ENCODE measurements at places on chromosomes 2 and 18.
A peak's percentile ranks its signal among the peaks of the same experiment; 100 is the strongest.

DNA sequence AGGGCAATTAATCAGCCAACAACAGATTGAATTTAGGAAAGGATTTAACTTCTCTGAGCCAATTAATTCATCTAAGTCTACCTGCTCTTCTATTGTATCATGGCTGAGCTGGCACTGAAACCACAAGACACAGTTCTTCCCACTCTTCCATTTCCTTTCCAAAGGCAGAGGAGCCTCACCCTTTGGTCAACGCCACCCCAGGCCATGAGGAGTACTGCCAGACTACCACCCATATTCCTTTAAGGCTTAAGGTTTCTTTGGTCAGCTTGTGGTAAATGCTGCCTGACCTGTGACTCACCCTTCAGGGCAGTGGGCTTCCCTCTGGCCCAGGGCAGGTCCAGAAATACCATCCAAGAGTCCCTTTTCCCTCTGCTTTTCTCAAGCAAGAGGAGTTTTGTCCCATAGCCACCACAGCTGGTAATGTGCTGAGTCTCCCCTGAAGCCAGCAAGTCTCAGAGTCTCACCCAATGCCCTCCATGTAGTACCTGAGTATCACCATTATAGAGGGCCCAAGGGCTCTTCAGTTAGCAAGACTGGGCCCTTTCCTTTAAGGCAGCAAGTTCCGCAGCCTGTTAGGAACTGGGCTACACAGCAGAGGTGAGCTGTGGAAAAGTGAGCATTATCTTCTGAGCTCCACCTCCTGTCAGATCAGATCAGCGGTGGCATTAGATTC is 900.5 kb upstream of the CRIM1 start:
- no peak for DNase-seq

- peak; percentile 3 for DNase-seq
These were observed 11.6 kb downstream of the TRPM8 start for GRCh38 chr2:233928594-233929351.

DNA sequence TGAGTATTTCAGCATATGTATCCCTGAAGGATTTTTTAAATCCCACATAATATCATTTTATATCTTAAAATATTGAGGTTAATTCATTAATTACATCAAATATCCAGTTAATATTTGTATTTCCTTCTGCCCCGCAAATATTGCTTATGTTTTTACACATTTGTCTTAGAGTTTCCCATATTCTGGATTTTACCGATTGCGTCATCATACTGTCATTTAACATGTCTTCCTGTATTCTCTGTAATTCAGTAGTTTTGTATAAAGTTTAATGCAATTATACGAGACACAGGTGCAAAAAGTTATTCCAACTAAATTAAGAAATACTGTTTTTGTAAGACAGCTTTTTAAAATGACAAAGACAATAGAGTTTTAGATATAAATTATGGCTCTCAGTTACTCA is 33.5 kb upstream of the UBXN4 start:
- DNase-seq, result no peak

DNA sequence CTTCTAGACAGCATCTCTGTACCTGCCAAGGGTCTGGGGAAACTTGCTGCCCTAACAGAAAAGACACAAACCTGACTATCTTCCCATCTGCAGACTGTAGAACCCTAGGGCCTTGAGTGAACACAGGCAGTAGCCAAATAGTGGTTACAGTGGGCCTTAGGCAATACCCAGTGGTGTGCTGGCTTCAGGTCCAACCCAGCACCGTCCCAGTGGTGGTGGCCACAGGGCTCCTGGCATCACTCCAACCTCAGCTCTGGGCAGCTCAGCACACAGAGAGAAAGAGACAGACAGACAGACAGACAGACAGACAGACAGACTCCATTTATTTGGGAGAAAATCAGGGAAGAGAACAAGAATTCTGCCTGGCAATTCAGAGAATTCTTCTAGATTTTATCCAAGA is 29.3 kb upstream of the UPP2 start:
- no peak for DNase-seq

DNA sequence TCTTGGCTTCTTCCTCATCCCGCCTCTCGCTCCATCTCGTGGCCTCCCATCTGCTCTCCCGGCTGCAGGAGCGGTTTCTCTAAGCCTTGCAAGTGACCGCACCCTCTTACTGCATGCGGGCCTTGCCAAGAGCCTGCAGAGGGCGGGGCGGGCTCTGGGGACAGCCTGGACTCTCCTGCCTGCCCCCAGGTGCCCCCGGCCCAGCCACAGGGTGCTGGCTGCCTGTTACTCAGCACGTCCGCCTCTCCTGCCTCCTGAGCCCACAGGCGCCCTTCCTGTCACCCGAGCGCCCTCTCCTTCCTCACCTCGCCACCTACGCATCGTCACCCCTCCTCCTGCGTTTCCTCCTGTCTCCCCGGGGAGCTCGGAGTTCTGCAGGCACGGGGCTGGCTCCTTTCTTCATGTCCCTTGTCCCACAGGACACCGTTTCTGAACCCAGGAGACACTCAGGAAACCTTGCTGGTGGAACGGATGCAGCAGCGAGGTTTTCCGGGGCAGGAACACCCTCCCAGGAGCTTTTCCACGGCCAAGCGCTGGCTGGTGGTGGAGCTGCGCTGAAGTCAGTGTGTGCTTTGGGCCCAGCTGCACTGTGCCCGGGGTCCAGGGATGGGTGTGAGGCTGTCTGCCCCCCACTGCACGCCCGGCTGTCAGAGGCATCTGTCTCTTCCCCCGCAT is 28.5 kb downstream of the HPCAL1 start:
- peak; percentile 80 for DNase-seq

- no peak for DNase-seq
These were observed 56.5 kb upstream of the CWC22 start for GRCh38 chr2:180063494-180064092.

DNA sequence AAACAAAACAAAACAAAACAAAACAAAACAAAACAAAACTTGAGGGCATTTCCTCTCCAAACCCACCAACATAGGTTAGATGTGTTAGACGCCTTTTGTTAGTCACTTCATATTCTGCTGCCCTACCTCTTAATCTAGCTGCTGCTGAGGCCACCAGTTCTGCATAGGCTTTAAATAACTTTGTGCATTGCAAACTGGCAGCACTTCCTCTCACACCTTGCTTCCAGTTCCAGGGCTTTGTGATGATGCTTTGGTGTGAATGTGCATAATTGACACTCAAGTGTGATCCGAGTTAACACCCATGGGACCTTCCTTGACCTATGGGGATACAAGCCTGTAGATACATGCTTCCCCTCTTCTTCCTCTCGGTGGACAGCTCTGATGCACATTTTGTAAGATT is 2.3 kb upstream of the SERPINB11 start:
- no peak for DNase-seq

- peak; percentile 72 for DNase-seq
These were observed 69.2 kb downstream of the TRIP12 start for GRCh38 chr2:229852565-229852964.

GRCh38 chr2:61005736-61006135 is 11.8 kb upstream of the PEX13 start:
- DNase-seq, result no peak

GRCh38 chr2:8076448-8077342 is 605.2 kb upstream of the ID2 start:
- no peak for DNase-seq

GRCh38 chr18:47247416-47248114 is 3.9 kb downstream of the SKOR2 start:
- no peak for DNase-seq

DNA sequence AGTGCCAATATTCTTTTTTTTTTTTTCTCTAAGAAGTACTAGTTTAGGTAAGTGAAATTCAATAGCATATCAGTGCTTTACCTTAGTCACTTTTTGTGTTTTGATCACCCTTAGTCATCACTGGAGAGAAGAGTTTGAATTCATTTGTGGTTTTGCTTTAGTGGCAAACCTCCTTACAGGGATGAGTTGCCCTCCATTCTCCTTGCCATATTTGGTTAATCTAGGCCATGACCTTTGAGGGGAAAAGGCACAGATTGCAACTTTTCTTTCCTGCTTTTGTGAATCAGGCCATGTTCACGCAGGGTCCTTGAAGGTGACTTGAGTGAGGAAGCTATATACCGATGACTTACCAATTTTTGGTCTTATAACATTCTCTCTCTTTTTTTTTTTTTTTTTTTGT is 34.4 kb downstream of the PLEKHA3 start:
- DNase-seq, result no peak

GRCh38 chr2:181780657-181781056 is 100.3 kb upstream of the NEUROD1 start:
- DNase-seq, result no peak

DNA sequence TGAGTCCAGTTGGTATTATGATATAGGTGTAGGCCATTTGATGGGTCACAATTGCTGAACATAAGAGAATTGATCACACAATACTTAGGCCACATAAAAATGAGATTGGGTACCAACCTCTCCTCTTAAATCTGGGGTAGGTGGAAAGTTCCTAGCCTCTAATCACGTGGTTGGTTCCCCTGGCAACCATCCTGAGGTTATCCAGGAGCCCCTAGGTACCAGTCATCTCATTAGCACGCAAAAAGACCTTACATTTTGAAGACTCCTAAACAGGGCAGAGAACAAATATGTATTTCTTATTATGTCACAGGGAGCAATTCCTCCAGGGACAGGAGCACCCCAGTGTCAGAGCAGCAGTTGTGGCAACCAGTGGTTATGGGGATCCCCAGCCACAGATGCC is 12.7 kb upstream of the SELENOI start:
- DNase-seq, result no peak

DNA sequence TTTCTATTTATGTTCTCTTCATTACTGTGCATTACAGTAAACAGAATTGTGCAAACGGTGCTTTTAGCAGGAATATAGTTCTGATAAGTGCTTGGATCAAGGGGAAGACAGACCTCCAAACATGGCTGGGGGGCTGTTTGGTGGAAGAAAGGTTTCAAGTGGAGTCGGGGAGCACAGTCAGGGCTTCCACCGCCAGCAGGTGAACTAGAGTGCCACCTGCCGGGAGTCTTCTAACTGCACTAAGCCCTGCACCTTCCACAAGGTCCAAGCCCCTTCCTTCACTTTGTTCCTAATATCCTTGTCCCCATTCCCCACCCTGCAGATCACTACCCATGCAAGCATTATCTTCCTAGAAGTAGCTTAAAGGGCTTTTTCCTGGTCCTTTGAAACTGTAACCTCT is 11.1 kb downstream of the ONECUT2 start:
- no peak for DNase-seq

DNA sequence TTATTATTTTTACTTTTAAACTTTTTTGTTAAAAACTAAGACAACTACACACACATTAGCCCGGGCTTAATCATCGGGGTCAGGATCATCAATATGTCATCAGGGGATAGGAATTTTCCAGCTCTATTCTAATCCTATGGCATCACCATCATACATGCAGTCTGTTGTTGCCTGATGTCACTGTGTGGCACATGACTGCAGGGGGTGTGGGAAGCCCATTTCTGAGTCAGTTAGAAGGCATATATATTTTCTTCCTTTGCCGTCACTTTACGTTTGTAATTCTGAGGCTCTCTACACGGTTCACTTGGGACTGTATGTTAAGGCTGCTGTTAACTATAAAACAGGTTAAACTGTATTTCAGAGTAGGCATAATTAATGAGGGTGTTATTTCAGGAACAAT is 144.4 kb upstream of the ITGA6 start:
- DNase-seq, result no peak

- no peak for DNase-seq
These were observed 8.1 kb upstream of the CCL20 start for GRCh38 chr2:227805578-227805977.

GRCh38 chr2:214504599-214505376 is 93.9 kb downstream of the VWC2L start:
- DNase-seq, result no peak

DNA sequence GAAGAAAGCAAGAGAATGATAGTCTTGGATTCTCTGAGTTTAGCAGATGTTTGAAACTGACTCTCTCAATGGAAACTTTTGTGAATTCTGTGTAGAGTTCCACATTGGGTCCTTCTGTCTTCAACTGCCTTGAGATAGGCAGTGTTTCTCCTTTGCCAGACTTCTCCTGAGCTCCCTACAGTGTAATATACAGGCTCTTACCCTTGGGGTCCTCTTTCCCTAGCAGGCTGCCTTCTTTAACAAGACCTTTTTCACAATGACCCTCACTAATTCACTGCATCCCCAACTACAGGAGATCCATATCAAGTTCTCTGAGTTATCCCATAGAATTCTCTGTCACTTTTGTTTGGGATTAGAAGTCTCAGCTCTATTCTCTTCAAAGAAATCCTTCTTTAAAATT is 513.0 kb downstream of the XIRP2 start:
- DNase-seq, result no peak

- DNase-seq, result no peak
These were observed 124.2 kb downstream of the MRO start for GRCh38 chr18:50695431-50696176.

- DNase-seq, result peak; percentile 40
These were observed 59.3 kb downstream of the EMILIN2 start for GRCh38 chr18:2905854-2906703.

DNA sequence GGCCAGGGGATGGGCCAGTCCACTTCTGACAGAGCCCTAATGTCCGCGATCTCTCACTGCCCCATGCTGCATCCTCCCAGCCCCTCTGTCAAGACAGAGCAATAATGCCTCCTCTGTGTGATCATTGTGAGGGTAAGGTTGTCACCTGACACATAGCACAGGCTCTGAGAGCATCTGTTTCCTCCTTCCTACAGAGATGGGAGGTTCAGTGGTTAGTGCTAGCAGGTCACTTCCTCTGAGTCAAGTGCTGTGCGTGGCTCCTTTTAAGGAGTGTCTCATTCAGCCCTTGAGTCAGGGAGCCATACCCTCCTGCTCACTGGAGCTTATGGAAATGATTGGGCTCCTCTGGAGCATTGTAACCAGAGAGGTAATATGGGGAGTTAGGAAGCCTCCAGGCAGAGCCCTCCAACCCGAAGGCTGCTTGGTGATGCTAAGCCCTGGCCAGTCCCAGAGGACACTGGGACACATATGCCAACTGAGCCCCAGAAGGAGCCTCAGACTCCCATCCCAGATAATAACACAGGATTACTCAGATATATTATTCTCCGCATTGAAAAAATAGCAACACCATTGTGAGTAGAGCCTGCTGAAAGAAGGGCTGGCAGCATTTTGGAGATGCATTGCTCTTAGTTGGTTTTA is 189.0 kb downstream of the GALNT1 start:
- no peak for DNase-seq

GRCh38 chr2:200405599-200406298 is 99.3 kb downstream of the SPATS2L start:
- no peak for DNase-seq

GRCh38 chr2:239255628-239256349 is 145.0 kb downstream of the HDAC4 start:
- no peak for DNase-seq

- DNase-seq, result no peak
These were observed 308.4 kb upstream of the GCFC2 start for GRCh38 chr2:76019128-76019527.

GRCh38 chr2:240136013-240136670 is at the start of gene COPS9:
COPS9 (minus strand) TSS chr2:240136305; CDS start chr2:240136284, 21 bp downstream.
- peak; percentile 86 for DNase-seq
